ENCODE measurements at places on chromosomes 6 and 20.

DNA sequence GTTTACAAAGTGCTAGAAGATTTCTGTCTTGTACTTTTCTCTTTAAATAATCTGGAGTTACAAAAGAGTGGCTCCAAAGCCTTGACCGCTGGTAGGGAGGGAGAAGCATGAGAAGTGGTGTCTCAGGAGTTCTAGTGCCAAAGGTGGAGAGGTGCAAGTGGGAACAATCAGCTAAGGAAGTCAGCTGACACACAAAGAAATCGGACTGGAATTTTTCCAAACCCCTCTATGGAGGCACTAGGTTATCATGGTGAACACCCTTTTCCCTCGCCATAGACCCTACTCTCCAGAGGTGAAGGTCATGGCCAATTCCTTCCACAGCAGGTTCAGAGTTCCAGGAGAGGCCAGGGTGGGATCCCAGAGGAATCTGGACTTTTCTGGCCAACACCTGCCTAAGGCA is 14.8 kb downstream of the PLAGL2 start:
- DNase-seq: peak; percentile 12

DNA sequence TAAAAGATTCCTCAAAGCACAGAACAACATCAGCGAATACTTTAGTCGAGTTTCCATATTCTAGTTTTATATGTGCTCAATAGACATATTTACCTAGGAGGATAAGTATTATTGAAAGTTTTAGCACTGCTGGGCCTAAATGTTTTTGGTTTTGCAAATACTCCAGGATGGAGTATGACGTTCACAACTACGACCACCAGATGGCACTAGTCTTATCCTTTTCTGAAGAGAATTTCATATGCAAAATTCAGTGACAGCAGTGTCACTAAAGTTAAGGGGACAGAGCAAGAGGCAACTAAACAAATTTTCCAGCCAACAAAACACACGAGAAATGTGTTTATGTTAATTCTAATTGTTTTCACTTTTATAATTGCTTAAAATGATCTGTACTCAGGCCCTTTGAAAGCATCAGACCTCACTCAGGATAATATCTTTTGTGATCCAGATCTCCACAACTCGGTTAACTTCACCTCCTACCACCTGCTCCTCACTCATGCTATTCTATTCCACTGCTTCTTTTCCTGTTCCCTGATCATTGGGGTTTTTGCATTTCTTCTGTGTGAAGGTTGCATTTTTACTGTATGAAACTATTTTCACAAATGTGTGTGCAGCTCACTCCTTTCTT is 220.8 kb downstream of the TRDN start:
- no peak for DNase-seq

GRCh38 chr20:1861347-1861976 is 33.7 kb upstream of the SIRPA start:
- DNase-seq: no peak

- DNase-seq: no peak
Observed at GRCh38 chr20:13915284-13915683, 75.1 kb downstream of the SEL1L2 start.

All from mesenteric fat pad (tissue), 1 donor.